ENCODE measurements at places on chromosomes 2 and 18.

- DNase-seq = no peak
These were observed 225.1 kb upstream of the LRRTM1 start for GRCh38 chr2:80529466-80530165.

DNA sequence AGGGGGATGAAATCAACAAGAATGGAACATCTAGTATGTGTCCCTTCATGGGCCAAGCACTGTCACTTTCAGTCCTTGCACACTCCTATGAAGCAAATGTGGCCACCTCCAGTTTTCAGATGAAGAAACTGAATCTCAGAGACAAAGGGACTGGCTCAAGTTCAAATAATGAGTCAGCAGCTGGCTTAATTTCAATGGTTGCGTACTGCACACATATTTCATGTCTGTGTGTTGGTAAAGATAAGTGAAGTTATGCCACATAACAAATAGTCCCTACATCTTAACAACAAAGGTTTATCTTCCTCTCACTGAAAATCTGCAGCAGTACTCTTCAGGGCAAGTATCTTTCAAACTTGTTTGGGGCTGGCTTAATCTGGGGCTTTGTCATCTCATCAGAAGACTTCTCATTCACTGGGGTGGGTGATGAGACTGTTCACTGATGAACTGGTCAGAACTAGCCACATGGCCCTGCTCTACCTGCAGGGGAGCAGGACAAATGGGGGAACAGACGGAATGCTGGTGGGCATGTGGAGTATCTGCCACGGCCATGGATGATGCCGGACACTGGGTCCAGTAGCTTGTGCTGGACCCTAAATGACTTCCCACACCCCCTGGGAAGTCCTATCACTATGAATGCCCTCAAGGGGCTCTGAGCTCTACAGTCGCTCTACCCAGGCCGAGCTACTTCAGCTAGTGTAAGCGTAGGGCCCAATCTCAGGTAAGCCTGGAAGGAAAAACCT is 263.2 kb downstream of the CYP26B1 start:
- no peak for DNase-seq

- no peak for DNase-seq
These were observed 19.6 kb downstream of the CERS6 start for GRCh38 chr2:168475636-168476035.

GRCh38 chr2:39227628-39228412 is 15.9 kb downstream of the CDKL4 start:
- peak; percentile 28 for DNase-seq

DNA sequence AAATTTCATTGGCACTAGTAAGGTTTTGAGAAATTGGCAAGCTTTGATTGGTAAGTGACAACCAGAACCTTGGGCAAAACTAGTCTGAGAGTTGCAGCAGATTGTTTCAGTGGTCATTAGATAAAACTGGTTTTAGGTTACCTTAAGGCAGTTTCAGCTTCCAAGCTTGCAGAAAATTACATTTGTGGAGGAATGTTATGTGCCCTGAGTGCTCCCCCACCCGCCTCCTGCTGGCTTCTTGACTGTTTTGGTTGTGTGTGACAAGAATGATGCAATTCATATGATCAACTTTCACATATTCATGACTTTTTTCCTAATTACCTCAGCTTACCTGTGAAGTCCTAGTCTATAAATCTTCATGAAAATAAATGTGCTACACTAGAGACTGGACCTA is 599.5 kb upstream of the ZNF804A start:
- no peak for DNase-seq

GRCh38 chr2:128449226-128450061 is 130.8 kb upstream of the HS6ST1 start:
- no peak for DNase-seq

DNA sequence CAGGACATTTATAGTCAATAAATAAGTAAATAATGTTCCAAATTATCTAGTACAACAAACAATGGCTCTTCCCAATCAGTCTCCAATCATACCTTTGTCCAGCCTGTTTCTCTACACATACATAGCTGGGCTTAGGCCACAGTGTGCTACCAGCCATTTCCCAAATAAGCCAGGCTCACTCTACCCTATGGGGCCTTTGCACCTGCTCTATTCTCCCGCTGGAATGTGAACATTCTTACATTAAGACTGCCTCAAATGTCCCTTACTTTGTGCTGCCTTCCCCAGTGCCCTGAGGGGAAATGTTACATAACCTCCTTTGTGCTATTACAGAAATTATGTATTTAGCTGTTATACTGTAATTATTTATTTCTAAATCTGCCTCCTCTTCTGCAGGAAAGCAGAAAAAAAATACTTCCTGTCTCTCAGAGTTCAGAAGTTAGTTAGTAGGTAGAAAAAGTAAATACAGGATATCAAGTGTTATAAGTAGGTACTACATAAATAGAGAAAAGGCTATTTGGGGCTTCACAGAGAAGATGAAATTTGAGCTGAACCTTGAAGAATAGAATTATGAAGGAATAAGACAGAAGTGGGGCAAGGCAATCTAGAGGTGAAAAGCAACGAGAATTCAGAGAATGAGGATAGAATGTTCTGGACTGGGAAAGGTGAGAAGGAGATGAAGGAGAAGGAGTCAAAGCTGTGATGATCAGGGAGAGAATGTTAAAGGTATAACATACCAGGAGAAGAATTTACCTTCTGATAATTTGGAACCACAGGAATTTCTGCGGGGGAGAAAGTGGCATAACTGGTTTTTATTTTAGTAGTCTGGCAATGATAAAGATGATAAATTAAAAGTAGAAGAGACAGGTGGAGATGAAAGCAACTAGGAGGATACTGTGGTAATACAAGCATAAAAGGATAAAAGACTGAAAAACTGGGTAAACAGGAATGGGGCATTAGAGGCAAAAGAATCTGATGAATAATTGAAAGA is 37.0 kb downstream of the ROCK1 start:
- DNase-seq = no peak

DNA sequence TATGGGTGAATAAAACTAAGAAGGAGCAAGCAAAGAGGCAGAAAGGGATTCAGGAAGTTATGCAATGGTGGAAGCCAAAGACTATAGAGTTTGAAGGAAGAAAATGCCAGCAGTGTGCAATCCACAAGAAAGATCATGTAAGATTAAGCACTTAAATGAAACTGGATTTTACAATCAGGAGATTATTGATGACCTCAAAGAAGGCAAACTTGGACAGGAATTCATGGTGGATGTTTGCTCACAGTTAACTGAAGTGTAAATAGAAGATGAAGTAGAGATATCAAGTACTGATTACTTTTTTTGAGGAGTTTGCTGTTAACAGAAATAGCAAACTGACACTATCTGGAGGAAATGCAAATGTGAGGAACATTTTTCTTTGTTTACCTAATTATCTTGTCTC is 308.9 kb downstream of the RND3 start:
- no peak for DNase-seq

GRCh38 chr2:63614448-63614968 is 25.7 kb downstream of the MDH1 start:
- no peak for DNase-seq

- DNase-seq = no peak
These were observed 181.8 kb downstream of the SNTG2 start for GRCh38 chr2:1132328-1132969.

DNA sequence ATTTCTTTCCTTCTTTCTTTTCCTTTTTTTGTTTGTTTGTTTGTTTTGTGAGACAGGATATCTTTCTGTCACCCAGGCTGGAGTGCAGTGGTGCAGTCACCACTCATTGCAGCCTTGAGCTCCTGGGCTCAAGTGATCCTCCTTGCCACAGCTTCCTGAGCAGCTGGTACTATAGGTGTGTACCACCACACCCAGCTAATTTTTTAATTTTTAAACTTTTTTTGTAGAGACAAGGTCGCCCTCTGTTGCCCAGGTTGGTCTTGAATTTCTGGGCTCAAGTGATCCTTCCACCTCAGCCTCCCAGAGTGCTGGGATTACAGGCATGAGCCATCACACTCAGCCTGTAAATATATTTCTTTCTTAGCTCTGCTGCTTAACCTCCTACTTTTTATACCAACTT is 83.4 kb upstream of the CYP20A1 start:
- DNase-seq = no peak

DNA sequence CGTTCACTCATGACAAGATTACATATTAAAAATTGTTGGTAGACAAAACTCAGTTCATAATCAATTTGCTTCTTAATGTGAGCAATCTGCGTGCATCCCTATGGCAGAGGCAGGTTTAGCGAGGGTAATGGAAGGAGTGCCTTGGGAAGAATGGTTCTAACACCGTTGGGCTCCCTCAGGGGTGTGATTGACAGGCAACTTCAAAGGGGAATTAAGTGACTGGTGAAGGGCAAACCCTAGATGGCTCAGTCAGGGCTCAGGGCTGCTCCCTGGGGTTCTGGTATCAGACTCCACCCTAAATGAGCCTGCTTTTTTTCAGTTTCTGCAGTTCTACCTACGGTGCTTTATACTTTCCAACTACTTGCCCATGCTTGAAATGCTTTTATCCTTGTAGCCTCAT is 419.5 kb upstream of the CELF4 start:
- no peak for DNase-seq

All from amniotic stem cell (primary cell).